Uterus (tissue), 4 donors: ENCODE measurements at places on chromosomes 7 and 10.

GRCh38 chr7:148356303-148356702 is 234.3 kb upstream of the C7orf33 start:
- DNase-seq, result peak; percentile 67

DNA sequence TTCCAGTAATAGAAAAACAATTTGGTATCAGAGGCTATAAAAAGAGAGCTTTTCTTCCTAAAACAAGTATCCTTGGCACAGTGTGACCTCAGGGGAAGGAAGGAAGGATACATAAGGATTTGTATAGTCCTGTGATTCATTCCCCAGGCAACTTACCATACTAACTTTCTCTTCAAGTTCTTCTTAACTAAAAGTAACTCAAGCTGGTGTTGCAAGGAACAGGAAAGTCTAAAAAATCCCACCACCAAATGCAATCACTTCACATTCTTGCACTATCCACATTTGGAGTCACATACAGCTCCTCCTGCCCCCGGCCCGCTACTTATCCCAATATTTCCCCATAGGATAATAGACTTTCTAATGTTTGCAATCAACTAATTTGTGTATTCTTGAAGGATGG is 84.8 kb downstream of the PRKAG2 start:
- no peak for DNase-seq

DNA sequence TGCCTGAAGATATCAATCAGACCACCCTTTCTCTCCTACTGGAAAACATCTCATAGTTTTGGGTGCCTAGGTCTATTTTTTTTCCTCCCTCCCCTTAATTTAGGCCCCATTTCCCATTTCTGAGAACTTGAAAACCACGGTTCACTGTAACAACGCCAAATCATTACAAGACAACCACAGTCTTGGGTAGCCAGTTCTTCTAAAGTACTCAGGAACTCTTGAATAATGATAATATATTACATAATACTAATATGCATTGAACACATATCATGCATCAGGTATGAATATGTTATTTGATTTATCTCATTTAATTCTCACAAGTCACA is 185.1 kb upstream of the ADO start:
- no peak for DNase-seq

DNA sequence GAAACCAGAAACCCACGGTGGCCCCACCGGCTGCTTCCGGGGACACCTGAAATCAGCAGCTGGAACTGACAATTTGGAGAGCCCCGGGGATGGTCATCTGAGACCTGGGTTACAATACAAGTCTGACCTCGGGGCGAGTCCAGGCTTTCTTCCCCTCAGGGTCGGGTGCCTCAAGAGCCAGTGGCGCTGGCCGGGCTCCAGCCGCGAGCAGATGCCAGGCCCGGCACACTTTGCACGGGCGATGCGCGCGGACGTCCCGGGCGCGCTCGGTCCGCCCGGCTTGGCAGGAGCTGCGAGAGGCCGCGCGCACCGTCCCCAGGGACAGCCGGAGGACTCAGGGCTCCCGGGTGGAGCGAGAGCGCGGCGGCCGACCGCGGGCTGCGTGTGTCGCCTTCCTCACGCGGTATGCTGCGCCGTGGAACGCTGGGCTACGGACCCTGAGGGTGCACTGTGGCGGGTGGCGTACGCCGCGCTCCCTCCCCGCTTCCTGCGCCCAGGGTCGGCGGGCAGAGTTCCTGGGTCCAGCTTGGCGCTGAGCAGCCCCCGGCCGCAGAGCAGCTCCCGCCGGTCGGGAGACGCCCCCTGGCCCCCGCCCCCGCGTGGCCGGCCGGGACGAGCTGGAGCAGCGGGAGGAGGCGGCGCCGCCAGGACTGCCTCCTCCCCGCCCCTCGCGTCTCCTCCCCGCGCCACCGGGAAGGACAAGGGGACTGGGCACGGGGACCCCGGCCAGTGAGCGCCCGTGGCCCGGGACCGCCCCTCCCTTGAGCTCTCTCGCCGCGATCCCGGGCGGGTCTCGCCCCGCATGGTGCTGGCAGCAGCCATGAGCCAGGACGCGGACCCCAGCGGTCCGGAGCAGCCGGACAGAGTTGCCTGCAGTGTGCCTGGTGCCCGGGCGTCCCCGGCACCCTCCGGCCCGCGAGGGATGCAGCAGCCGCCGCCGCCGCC is at the start of gene RBM20:
Gene RBM20, plus strand, starts transcription at position 684 of the 945 bp plus-strand sequence. Its CDS starts 119 bp downstream, at position 803.
- DNase-seq, result no peak

- no peak for DNase-seq
These were observed 160.4 kb downstream of the GRID1 start for GRCh38 chr10:86206240-86206579.

DNA sequence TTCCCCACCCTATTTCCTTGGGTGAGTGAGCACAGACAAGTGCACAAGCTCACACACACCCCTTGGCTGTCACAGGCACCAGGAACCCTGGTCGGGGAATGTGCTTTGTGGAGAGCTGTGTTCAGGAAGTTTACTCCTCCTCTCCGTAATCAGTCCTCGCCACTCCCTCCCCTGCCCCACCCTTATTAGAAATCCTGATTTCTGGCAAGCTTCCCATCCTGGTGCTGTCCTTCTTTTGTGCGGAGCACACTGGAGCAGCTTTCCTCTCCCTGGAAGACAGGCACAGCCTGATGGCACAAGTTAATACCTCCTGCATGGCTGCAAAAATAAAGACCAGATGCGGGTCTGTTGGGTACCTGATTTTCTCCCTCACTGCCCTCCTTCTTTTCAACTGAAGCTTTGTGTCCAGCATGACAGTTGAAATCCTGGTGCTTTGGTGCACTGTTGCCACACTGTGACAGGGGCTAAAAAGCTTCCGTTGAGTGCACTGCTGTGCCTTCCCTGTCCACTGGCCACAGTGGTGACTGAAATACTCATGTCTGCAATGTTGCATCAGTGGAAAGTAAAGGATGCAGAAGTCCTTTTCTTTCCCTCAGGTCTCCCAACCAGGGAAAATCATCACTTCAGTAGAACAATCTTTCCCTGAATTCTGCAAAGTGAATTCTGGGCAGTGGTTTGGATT is 55.0 kb downstream of the LRRC4 start:
- DNase-seq, result no peak

DNA sequence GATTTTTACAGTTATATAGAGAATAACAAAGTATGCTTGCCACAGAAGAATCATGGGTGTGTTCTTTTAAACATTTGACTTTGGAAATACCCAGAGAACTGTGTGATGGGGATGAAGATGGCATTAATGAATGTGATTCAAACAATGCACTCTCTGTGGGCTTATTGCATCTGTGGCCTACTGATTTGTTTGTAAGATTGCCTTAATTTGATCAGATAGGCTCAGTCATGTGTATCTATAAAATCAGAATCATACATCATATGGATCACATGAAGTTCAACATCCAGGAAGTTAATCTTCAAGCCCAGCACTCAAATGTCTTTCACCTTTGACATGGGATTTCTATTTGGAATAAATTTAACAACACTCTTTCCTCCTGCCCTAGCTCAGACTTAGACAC is 410.9 kb downstream of the SUGCT start:
- no peak for DNase-seq

DNA sequence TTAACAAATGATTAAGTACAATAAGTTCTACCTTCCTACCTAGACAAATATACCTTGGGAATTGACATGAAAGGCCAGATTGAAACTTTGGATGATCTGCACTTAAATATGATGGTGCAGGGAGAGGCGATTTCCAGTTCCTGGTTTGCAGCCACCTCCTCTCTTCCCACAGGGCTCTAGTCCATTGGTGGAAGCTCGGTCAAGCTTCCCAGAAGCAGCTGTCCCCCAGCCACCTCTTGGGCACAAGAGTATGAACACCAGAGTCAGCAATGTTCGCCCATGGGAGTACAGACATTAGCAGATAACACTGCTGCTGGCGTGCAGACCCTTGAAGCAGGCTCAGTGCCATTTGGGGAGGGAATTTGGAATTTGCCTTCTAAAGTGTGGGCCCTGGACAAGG is 1.5 kb upstream of the CPVL start:
- DNase-seq, result no peak

DNA sequence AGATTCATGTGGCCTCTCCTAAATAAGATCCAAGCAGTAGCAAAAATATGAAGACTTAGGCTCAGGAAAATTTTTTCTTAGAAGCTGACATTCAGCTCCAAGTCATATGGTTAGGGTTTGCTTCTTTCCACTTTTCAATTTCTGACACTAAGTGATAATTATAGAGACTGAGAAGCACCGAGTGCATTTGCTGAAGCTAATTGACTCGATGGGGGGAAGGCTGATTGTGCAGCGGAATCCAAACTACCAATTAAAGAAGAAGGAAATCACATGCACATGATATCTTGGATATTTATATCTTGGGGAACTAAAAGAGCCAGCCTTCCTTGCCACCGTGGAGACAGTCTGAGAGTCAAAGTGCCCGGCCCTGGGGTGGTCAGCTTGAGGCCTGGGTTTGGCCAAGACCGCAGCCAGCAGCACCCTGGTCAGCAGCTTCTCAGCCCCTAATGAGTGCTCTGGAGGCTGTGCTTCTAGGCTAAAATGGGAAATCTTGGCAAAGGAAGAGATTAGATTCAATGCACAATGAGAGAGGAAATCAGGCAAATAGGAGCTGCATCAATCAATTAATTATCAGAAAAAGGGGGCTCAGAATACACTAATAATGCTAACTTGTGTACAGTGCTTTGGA is 589.3 kb downstream of the NRG3 start:
- DNase-seq, result no peak

- DNase-seq, result no peak
These were observed 24.3 kb downstream of the ZCCHC24 start for GRCh38 chr10:79420974-79421688.

DNA sequence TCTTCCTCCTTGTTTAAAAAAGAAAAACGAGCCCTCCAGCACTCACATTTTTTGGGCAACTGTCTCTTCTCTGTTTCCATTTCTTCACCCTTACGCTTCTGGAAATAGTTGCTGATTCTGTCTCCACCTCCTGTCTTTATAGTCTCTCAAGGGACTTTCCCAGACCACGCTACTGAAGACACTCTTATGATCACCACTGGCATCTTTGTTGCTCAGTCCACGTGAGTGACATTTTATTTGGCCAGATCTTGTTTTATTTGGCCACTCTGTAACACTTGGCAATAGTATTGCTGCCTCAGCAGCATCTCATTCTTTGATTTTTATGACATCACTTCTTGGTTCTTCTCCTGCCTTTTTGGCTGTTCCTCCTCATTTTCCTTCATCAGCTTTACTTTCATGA is 21.6 kb upstream of the NME8 start:
- DNase-seq, result no peak

GRCh38 chr7:139741789-139742344 is 35.9 kb downstream of the HIPK2 start:
- DNase-seq, result no peak

- DNase-seq, result no peak
These were observed 21.0 kb downstream of the ELFN1 start for GRCh38 chr7:1691096-1691495.

DNA sequence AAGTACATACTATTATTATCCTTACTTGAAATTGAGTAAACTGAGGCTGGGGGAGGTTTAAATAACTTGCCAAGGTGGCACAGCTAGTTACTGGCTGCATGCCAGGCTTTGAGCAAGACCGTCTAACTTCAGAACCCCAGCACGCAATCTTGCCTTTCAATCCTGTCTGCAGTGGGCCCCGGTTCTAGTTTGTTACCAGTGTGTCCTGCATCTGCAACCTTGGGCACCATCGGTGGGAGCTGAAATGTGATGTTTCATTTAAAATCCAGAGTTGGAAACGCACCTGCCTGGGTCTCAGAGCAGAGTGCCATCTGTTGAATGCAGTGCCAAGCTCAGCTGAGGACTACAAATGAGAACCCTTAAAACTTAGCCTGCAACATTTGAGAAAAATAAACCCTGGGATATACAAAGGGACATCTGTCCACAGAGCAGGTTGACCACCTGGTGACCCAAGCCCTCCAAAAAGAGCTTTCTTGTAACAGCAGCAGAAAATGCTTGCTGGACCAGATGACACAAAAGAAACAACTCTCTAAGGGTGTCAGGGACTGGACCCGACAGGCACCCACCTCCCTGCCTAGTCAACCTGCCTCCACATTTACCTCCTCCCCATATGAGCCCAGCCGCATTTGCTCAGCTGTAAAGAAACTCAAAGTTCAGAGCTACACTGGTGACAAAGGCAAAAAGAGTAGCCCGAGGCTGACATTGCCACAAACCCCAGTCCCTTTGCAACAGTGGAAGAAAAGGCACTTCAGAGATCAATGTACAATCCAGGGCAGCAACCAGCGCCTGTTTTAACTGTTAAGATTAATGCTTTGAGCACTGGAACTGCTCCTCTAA is 1.7 kb downstream of the SH3PXD2A start:
- DNase-seq, result no peak

- no peak for DNase-seq
These were observed 14.2 kb downstream of the MTURN start for GRCh38 chr7:30148951-30149459.

DNA sequence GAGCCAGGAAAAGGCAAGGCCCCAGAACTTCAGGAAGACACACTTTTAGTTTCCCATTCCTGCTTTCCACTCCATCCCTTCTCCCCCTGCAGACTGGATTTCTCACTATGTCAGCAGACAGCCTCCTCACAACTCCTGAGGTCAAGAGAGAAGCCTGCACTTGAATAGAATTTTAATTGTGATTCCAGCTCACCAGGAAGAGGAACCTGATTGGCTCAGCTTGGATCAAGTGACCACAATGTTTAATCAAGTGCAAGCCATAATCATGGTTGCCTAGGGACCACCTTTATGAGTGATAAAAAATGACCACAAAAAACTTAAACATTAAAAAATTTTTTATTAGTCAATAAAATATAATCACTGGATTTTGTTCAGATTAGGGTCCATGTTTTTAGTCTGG is 244.7 kb upstream of the RHOBTB1 start:
- no peak for DNase-seq

DNA sequence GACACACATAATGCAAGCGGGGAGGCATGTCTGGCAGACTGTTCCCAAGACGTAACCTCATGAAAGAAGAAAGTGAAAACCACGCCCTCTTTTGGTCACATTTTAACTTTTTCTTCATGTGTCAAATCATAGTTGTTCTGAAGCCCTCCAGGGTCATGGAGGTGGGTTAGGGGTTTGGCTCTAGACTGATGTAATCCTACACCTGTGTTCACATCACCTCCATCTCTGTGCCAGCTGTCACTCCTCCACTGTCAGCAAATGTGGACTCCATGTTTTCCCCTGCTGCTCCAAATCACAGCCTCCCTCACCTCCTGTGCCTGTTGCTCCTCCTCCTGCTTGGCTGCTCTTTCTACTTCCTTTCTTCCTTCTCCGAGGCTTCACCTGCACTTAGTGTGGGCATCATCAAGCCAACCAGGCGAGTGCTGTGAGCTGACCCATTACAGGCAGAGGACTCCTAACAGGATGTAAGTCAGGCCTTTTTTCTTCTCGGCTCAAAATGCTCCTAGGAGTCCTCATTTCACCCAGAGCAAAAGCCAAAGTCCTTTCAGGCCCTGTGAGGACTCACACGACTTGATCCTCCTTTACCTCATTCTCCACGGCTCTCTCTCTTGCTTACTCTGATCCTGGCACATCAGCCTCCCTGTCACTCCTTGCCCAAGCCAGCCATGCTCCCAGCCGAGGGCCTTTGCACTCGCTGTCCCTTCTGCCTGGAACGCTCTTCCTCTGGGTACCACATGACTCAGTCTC is 66.4 kb upstream of the IFRD1 start:
- no peak for DNase-seq
